Neural progenitor cell (in vitro differentiated cells): ENCODE measurements at places on chromosomes 2 and 18. TPM values are rescaled to one million over a fixed set of nuclear protein-coding genes. Genes with fewer than 3 reads are reported as not detected.

DTNB gene
- total RNA-seq: 27.1 and 31.3 TPM in 2 replicates

DQX1 gene
- 0.11 and 0.71 TPM in 2 replicates for total RNA-seq

SULT1C2 gene
- 0.28 and 1.6 TPM in 2 replicates for total RNA-seq

RPE gene
- total RNA-seq: 92.3 TPM in 2 replicates

DNER gene
- total RNA-seq: 0.97 and 1.4 TPM in 2 replicates

TGFA gene
- total RNA-seq: 0.37 TPM in 1 of 2 replicates, not detected in the other

ARL5A gene
- total RNA-seq: 74.4 and 129 TPM in 2 replicates

TYMS gene
- 60.3 and 86.9 TPM in 2 replicates for total RNA-seq

HOXD12 gene
- not detected in 2 replicates for total RNA-seq

C2orf78 gene
- 0.06 and 0.21 TPM in 2 replicates for total RNA-seq

VPS4B gene
- total RNA-seq: 25.4 and 42.2 TPM in 2 replicates

AP1S3 gene
- total RNA-seq: 4.9 and 5.1 TPM in 2 replicates

TUBB6 gene
- total RNA-seq: 92.7 and 137 TPM in 2 replicates

NMUR1 gene
- total RNA-seq: 0.52 and 0.56 TPM in 2 replicates

UGT1A8 gene
- total RNA-seq: not detected in 2 replicates

CPO gene
- total RNA-seq: not detected in 2 replicates

CDK15 gene
- 0.21 TPM in 1 of 2 replicates, not detected in the other for total RNA-seq

MARS2 gene
- 5.7 and 8.4 TPM in 2 replicates for total RNA-seq

ERBB4 gene
- 0.59 and 1.5 TPM in 2 replicates for total RNA-seq

YWHAQ gene
- 468 and 655 TPM in 2 replicates for total RNA-seq

DSG1 gene
- total RNA-seq: not detected in 2 replicates

SERPINB7 gene
- total RNA-seq: not detected in 2 replicates

UNC80 gene
- 0.93 and 1.9 TPM in 2 replicates for total RNA-seq

TEX44 gene
- not detected in 2 replicates for total RNA-seq

C2orf80 gene
- 0.81 TPM in 1 of 2 replicates, not detected in the other for total RNA-seq

POTEI gene
- 1.8 and 2.4 TPM in 2 replicates for total RNA-seq

MAP2 gene
- total RNA-seq: 95.0 and 102 TPM in 2 replicates

SCN1A gene
- total RNA-seq: 1.3 and 2.7 TPM in 2 replicates

TBR1 gene
- total RNA-seq: 0.09 TPM in 1 of 2 replicates, not detected in the other

IL1RL2 gene
- total RNA-seq: not detected in 2 replicates

ERICH2 gene
- total RNA-seq: 0.43 and 2.7 TPM in 2 replicates

C2orf15 gene
- 5.6 and 5.8 TPM in 2 replicates for total RNA-seq

REG1B gene
- not detected in 2 replicates for total RNA-seq

GPR155 gene
- total RNA-seq: 0.37 and 0.43 TPM in 2 replicates

PKDCC gene
- 70.4 and 133 TPM in 2 replicates for total RNA-seq

ATAD2B gene
- 22.4 and 38.7 TPM in 2 replicates for total RNA-seq

GKN1 gene
- not detected in 2 replicates for total RNA-seq

ITGB6 gene
- total RNA-seq: not detected in 2 replicates

CROCC2 gene
- not detected in 2 replicates for total RNA-seq

SLC5A7 gene
- total RNA-seq: 0.03 and 0.04 TPM in 2 replicates

SLC5A6 gene
- 42.8 and 88.9 TPM in 2 replicates for total RNA-seq

SNRPD1 gene
- 123 and 128 TPM in 2 replicates for total RNA-seq

TOGARAM2 gene
- 0.04 and 0.62 TPM in 2 replicates for total RNA-seq

GKN2 gene
- not detected in 2 replicates for total RNA-seq

DES gene
- 0.31 TPM in 1 of 2 replicates, not detected in the other for total RNA-seq

DAW1 gene
- not detected in 2 replicates for total RNA-seq

HPCAL1 gene
- 3.7 and 8.0 TPM in 2 replicates for total RNA-seq

AMER3 gene
- not detected in 2 replicates for total RNA-seq

MRO gene
- 0.06 TPM in 1 of 2 replicates, not detected in the other for total RNA-seq

GRB14 gene
- 3.4 and 4.5 TPM in 2 replicates for total RNA-seq

UGP2 gene
- total RNA-seq: 78.6 and 126 TPM in 2 replicates

EIF2B4 gene
- 25.5 and 38.2 TPM in 2 replicates for total RNA-seq

RFTN2 gene
- total RNA-seq: 3.1 and 8.2 TPM in 2 replicates

SH2D6 gene
- 0.07 and 0.74 TPM in 2 replicates for total RNA-seq

MYCN gene
- 24.7 and 26.7 TPM in 2 replicates for total RNA-seq

MYL1 gene
- total RNA-seq: not detected in 2 replicates
